Activated naive CD8-positive, alpha-beta T cell treated with anti-CD3 and anti-CD28 coated beads for 36 hours (primary cell): ENCODE measurements at places on chromosomes 16 and 17.

DNA sequence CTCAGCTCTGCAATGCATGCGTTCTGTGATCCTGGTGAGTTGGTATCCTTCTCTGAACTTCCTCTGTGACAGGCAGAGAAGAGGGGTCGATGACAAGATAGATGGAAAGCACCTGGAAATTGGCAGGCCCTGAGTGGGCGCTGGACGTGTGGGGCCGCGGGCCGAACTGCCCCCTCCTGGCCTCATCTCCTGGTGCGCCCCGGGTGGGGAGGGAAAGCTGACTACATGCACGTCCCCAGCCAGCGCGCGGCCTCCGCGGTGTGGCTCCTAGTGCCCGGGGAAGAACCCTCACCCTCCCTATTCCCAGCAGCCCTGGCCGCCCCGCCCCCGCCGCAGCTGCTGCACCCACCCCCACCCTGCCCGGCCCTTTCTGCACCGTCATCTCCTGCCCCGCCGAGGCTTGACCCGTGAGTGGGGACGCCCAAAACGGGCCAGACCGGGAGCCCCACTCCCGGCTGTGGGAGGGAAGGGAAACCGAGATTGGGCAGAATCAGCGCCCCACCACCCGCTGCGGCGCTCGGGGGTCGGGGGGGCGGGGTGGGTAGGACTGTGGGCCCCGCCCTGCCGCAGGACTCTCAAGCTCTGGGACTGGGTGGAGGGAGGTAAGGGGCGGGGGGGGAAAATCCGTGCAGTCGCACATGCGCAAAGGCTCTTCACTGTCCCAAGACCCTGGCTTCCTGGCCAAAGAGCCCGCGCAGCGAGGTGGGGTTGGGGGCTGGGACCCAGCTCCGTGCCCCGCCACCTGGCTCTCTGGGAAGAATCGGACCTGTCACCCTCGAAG lies at the start of gene NOL3:
Gene NOL3 (plus strand): TSS at position 371 of the 781 bp plus-strand sequence.
- DNase-seq, result peak; percentile 49

- DNase-seq, result peak; percentile 65
Measured at GRCh38 chr16:89026121-89026612, 49.2 kb upstream of the CBFA2T3 start.

GRCh38 chr17:10673312-10673711 lies 16.2 kb upstream of the MYH3 start:
- DNase-seq, result no peak

GRCh38 chr17:21090902-21091618 lies 35.7 kb upstream of the DHRS7B start:
- DNase-seq, result no peak

- no peak for DNase-seq
Measured at GRCh38 chr17:36133602-36134236, 30.1 kb downstream of the CCL4 start.

- no peak for DNase-seq
Measured at GRCh38 chr17:17732892-17733670, 51.8 kb downstream of the RAI1 start.

DNA sequence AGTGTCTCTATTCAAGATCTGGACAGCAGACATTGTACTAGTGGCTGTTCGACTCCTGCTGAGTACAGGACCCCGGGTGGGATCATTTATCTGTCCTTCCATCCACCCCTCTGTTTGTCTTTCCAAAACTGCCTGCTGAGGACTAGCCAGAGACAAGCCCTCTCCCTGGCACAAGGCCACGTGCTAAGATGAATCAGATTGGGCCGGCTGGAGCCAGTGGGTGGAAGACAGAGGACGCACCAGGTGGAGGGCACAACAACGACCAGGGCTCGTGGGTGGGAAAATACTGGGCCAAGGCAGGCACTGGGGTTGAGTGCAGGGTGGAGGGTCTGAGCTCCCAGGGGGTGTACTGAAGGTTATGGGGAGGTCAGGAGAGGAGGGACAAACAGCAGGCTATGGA lies 1.4 kb upstream of the CA7 start:
- DNase-seq, result no peak

DNA sequence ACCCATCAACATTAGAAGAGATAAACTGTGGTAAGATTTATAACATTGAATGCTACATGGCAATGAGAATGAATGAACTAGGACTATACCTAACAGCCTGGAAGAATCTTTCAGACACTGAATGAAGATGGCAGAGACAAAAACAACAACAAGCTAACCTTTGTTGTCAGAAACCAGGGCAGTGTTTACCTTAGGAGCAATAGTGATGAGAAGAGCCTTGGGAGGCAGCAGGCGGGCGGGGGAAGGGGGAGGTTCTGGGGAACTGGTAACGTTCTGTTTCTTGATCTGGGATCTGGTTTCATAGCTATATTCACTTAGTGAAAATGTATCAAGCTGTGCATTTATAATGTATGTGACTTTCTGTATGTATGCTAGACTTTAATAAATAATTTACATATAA lies 139.0 kb upstream of the TNRC6C start:
- DNase-seq, result no peak

DNA sequence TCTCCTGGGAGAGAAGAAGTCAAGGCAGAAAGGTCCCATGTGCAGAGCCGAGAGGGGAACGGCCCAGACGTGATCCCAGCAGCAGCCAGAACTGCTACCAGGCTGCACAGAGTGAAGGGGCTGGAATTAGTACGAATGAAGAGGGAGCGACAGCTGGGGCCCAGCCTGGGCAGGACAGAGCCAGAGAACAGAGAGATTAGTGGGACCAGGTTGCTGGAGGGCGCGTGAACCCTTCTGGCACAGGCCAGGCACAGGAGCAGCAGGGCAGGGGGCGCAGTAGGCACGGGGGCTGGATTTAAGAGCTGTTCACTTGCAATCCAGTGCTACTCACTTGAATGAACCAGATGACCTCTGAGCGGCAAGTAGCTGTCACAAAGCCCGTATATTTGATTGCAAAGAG lies 66.9 kb downstream of the PLXDC1 start:
- no peak for DNase-seq

- DNase-seq, result peak; percentile 67
Measured at GRCh38 chr17:60139438-60140285, 10.1 kb upstream of the CA4 start.

GRCh38 chr16:89741342-89742014 lies 20.1 kb downstream of the ZNF276 start:
- no peak for DNase-seq

GRCh38 chr17:34371405-34372100 lies 8.5 kb upstream of the CCL1 start:
- DNase-seq, result no peak

GRCh38 chr17:63775420-63775819 lies 1.4 kb downstream of the DDX42 start:
- DNase-seq, result no peak

- DNase-seq, result no peak
Measured at GRCh38 chr17:1627182-1627981, 1.3 kb downstream of the SLC43A2 start.

DNA sequence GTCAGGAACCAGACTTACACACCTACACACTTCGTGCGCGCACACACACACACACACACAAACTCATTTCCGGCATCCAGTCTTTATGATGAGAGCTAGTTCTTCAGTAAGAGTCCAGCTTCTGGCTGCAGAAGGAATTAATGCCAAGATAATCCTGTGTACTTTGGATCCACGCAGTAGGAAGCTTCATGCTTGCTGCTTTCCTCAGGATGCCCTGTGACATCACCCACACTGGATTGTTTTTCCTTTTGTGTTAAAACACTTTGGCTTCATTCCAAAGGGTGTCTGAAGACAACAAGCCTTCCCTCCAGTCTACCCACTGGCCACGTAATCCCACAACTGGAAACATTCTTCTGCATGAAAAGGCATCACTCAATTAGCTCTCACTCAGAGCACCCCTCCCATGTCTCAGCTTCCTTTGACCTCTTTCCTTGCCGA lies 35.4 kb downstream of the KCNJ16 start:
- DNase-seq, result no peak

- DNase-seq, result peak; percentile 29
Measured at GRCh38 chr17:38761612-38762011, 9.1 kb downstream of the PSMB3 start.

DNA sequence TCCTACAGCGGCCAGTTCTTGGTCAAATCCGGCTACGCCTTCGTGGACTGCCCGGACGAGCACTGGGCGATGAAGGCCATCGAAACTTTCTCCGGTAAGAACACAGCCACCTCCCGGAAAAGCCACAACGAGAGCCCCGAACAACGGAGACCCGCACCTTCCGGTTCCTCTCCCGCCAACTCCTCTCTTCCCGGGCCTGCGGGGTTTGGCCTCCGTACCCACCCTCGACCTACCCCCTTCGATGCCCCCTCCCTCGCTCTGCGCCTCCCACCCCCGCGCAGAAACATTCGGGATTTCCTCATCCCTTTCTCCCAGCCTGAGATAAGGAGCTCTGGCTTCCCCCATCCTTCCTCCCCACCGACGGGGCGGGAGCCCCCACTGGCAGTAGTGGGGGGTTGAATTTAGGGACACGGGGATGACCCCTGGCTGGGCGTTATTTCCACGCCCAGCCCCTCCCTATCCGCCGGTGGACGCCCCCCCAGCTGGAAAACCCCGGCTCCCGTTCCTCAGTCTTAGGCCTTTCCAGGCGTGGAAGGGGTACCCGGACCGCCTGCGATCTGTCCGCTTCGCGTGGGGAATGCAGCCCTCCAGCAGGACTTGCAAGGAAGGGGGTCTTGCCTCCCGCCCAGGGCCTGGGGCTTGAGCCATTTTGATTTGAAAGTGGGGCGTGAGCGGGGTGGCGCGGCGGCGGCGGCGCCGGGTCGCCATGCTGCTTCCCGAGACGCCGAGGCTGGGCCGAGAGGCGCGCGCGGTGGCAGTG lies 822 bp downstream of the IGF2BP1 start:
- no peak for DNase-seq

GRCh38 chr17:50538549-50539410 lies 6.2 kb downstream of the EPN3 start:
- DNase-seq, result no peak

- DNase-seq, result no peak
Measured at GRCh38 chr16:12160815-12161550, 184.4 kb downstream of the SNX29 start.

DNA sequence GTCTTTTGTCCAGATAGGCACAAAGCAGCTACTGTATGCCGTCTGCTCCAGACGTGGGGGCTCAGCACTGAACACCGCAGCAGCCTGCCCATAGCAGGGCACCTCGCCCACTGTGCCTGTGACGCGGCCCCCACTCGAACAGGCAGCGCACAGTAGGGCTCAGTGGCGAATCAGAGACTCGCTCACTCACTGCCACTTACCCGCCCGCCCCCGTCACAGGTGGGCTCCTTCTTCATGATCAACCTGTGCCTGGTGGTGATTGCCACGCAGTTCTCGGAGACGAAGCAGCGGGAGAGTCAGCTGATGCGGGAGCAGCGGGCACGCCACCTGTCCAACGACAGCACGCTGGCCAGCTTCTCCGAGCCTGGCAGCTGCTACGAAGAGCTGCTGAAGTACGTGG lies 23.6 kb downstream of the TPSG1 start:
- no peak for DNase-seq

DNA sequence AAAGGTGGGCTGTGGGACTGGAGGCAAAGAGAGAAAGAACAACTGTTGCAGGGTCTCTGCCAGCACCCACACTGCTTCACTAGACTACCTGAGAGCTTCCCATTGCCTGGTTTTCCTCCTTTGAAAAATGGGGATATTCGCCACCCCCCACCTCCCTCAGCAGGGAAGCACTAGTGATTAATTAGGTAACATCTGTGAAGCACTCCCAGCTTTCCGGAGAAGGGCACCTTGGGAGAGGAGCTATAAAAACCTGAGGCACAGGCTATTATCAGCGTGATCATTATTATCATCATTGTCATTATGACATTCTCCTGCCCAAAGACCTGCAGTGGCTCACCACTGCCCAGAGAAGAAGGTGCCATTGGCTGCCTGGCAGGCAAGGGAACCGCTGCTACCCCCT lies 83.5 kb downstream of the XYLT1 start:
- DNase-seq, result no peak

- no peak for DNase-seq
Measured at GRCh38 chr17:28975646-28976045, 24.3 kb upstream of the PHF12 start.

- DNase-seq, result no peak
Measured at GRCh38 chr16:49972961-49973360, 52.1 kb upstream of the CNEP1R1 start.

GRCh38 chr17:72600934-72601333 lies 480.1 kb downstream of the SOX9 start:
- no peak for DNase-seq

- no peak for DNase-seq
Measured at GRCh38 chr16:13633391-13633861, 286.5 kb upstream of the ERCC4 start.

- no peak for DNase-seq
Measured at GRCh38 chr16:85449885-85450245, 163.3 kb upstream of the GSE1 start.

GRCh38 chr16:84459941-84460405 lies 44.5 kb downstream of the MEAK7 start:
- no peak for DNase-seq

- no peak for DNase-seq
Measured at GRCh38 chr16:57341441-57342303, 16.9 kb upstream of the CCL22 start.

- DNase-seq, result no peak
Measured at GRCh38 chr17:44804302-44805089, 25.6 kb downstream of the GJC1 start.

GRCh38 chr17:75592348-75593020 lies 4.9 kb downstream of the MYO15B start:
- DNase-seq, result no peak

DNA sequence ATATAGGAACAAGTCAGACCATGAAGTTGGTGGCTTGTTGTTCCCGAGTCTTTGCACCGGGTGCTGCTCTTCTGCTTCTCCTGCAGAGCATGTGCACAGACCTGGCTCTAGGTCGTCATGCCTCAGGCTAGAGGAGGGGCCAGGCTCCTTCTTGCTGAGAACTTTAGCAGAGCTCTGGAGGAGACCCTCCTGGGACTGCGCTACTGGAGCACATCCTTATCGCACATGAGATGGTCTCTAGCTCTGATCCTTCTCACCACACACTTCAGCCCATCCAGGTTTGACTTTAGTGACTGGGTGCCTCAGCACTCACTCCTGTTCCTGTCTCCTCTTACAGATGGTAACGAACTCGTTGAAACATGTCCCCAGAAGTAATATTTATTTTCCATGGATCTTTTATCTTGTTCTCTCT lies 14.9 kb downstream of the FOXK2 start:
- no peak for DNase-seq

- no peak for DNase-seq
Measured at GRCh38 chr17:19621697-19622096, 26.9 kb upstream of the ALDH3A2 start.

GRCh38 chr17:34347063-34347462 lies 9.2 kb upstream of the CCL13 start:
- DNase-seq, result no peak

- no peak for DNase-seq
Measured at GRCh38 chr16:72201387-72201786, 29.4 kb upstream of the PMFBP1 start.

DNA sequence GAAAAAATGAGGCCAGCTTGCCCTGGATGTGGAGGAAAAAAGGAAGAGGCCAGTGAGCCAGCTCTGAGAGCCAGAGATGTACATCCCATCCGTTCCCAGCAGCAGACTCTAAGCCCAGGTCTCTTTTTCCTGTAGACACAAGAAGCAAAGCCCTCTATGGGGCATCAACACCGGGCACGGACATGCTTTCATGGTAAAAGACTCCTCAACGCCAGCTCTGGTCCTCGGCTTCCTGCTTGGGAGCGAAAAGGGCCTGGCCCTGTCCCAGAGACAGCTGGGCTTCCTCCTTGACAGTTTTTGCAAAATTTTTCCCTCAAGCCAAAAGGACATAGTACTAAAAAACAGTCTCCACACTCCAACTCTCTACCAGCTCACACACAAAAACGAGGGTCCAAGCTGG lies 27.1 kb downstream of the PELP1 start:
- DNase-seq, result no peak
